ENCODE measurements at places on chromosomes 12 and 14.
A peak's percentile ranks its signal among the peaks of the same experiment; 100 is the strongest.

- no peak for DNase-seq
Observed at GRCh38 chr12:42422785-42423184, 96.8 kb downstream of the PPHLN1 start.

DNA sequence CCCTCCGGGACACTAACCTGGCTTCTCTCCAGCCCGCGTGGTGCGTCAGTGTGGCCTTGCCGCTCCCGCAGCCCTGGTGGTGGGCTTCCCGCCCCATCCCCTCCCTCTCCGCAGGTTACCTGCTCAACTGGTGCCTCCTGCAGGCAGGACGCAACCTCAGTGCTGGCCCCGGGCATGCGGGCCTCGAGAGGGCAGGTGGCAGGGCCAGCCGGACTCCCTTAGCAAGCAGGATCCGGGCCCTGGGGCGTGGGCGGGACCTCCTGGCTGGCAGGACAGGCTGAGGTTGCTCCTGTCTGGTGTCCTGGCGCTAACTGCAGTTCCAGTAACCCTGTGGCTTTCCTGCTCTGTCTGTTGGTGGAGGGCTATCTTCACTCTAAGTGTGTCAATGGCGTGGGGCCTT lies 8.6 kb upstream of the ADSS1 start:
- DNase-seq: no peak

DNA sequence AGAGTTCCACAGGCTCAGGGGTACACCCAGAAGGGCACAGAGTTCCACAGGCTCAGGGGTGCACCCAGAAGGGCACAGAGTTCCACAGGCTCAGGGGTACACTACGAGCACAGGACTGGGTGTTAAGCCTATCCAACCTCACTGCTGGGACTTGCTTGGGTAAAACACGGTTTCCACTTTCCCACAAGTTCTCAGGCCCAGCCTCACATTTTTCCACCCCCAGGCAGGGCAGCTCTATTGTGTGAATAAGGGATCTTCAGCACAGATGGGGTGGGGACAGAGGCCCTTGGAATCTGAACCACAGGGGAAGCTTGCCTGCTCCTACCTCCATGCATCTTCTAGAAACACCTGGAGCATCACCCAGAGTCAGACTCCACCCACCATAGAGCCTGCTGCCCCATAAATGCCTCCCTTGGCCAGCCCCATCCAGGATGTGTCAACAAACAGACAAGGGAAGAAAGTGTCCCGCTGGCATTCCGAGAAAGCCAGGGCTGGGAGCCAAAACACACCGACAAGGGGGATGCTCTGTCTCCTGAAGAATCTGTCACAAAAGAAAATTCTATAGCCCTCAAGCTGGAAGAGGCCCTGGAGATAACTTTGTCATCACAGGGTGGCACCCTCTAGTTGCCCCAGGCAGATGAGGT lies 4.8 kb downstream of the CRACR2A start:
- DNase-seq: no peak

GRCh38 chr14:32074887-32075572 lies 2.1 kb upstream of the ARHGAP5 start:
- no peak for DNase-seq

DNA sequence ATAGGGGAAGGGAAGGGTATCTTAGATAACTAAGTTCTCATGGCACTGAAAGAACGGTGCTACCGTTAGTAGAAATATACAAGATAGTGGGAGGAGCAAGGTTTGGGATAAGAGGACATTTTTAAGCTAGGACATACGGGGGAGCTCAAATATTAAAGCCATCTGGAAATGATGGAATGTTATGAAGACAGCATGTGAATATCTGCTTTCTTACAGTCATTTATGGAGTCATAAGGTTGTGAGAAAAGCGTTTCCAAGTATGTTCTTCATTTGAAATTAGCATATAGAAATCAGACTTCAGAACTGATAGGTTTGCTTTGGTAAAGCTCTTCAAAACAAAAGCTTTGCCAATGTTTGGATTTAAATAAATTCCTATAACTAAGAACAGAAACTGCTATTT lies 62.3 kb downstream of the OTOGL start:
- DNase-seq: no peak

DNA sequence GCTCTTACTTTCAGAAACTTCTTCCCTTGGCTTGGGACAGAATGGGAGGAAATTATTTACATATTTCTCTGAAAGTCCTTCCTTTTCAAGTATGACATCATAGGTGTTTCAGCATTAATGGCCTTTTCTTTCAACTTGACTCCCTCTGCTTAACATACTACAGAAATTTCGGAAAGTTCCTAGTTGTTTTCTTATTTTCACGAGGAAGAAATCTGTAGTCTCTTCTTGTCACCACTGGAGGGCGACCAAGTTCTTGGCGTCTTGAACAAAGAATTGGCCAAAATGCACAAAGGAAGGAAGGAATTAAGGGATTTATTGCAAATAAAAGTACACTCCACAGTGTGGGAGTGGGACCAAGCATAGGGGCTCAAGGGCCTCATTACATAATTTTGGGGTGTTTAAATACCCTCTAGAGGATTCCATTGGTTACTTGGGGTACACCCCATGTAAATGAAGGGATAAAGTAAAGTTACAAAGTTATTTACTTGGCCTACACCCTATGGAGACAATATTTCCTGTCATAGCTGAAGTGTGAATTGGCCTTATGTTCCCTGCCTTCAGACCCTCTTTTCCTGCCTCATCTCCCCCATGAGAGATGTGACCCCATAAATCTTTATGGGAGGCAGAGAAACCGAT lies 70.4 kb downstream of the RPL10L start:
- peak; percentile 19 for DNase-seq

- DNase-seq: no peak
Observed at GRCh38 chr12:84270470-84271140, 642.0 kb downstream of the SLC6A15 start.

GRCh38 chr12:5242440-5242839 lies 189.5 kb upstream of the NTF3 start:
- DNase-seq: no peak

DNA sequence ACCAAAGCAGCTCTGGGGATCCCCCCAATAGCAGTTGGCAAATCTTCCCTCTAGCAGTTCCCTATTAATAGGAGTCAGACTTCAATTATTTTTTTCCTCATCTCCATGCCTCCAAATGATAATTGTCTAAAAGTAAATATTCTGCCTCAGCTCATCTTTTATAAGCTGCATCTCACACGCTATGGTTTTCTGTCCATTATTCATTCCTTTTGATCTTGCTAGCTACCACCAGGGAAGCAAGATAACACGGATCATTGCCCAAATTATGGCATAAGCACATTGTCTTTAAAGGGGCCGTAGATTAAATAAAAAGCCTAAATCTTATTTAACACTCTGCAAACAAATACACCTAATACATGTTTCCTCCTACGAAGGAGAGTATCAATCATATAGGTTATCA lies 670.8 kb upstream of the FLRT2 start:
- no peak for DNase-seq

GRCh38 chr12:132774646-132775275 lies 13.1 kb upstream of the ANKLE2 start:
- DNase-seq: no peak

DNA sequence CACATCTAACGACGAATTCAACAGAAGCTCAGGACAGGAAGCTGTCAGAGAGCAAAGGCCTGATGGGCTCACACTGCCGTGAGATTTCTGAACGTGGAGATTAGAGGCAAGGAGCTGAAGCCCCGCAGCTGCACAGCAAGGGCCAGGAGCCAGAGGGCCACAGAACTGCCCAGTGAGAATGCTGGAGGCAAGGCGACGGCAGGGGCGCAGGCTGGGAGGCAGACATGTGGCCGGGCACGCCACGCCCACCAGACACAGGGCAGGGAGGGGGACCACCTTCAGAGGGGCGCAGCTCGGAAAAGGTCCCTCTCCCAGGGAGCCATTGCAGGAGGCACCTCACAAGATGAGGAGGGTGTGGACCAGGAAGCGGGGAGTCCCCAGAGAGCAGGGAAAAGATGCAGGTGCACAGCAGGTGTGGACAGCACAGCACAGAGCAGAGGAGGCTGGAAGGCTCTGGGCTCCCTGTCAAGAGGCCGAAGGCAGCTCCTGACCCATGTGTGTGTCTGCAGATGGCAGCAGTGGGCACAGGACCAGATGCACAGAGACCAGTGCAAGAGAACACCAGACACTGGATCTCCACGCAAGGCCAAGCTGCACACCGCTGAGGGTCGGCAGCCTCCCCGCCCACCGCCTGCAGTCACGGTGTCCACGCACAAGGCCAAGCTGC lies 23.0 kb downstream of the BTBD6 start:
- DNase-seq: no peak

- DNase-seq: no peak
Observed at GRCh38 chr12:66397574-66398290, 95.4 kb downstream of the HELB start.

Data from kidney glomerular epithelial cell (primary cell).